Sciatic nerve (tissue), 2 donors: ENCODE measurements at places on chromosomes 13 and 19.

- no peak for DNase-seq
These were observed 6.6 kb upstream of the EID2 start for GRCh38 chr19:39546599-39546998.

DNA sequence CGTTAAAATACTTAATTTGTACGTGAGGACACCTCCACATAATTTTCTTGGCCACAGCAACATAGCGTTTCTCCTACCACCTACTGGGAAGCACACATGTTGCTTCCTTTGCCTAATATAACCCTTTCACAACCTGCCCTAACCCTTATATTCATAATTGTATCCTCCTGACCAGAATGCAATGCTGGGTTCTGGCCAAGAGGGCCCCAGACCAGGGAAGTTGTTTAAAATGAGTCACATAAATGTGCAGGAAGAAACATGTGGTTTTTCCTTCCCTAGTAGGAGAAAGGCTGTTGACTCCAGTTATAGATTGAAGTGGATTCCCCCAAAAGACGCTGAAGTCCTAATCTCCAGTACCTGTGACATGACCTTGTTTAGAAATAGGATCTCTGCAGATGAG, 187.3 kb downstream of the NUFIP1 start:
- no peak for DNase-seq

- DNase-seq: no peak
These were observed 8.7 kb upstream of the CREB3L3 start for GRCh38 chr19:4144666-4145249.

DNA sequence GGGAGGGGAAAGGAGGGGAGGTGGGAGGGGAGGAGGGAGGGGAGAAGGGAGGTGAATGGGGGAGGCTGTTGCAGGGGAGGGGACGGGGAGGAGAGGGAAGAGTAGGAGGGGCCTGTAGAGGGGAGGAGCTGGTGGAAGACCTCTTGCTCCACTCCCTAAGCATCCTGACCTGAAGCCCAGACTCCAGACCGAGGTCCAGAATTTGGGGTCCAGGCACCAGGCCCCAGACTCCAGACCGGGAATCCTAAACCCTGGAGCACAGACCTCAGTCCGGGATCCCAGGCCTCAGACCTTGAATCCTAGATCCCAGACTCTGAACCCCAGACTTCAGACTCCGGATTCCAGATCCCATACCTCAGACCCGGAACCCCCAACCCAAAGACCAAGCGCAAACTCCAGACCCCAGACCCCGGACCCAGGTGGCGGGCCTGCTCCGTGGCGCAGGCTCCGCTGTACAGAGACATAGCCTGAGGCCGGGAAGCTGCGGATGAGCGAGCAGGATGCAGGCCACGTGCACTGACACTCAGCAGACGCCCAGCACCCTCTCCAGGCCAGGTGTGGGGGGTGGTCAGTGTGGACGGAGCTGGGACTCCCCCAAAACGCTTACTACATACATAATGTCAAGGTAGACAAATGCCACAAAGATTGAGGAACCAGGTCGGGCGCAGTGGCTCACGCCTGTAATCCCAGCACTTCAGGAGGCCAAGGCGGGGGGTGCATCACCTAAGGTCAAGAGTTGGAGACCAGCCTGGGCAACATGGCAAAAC, 710 bp upstream of the BTBD2 start:
- DNase-seq: peak; percentile 89
